SW 1271 (cell line): ENCODE measurements at places on chromosomes 3 and 15.

GRCh38 chr3:8824238-8824637, 54.8 kb upstream of the OXTR start:
- no peak for DNase-seq

- DNase-seq: no peak
These were observed 24.8 kb downstream of the LINGO1 start for GRCh38 chr15:77607894-77608261.

GRCh38 chr3:40254891-40255290, 54.6 kb upstream of the EIF1B start:
- DNase-seq: no peak

DNA sequence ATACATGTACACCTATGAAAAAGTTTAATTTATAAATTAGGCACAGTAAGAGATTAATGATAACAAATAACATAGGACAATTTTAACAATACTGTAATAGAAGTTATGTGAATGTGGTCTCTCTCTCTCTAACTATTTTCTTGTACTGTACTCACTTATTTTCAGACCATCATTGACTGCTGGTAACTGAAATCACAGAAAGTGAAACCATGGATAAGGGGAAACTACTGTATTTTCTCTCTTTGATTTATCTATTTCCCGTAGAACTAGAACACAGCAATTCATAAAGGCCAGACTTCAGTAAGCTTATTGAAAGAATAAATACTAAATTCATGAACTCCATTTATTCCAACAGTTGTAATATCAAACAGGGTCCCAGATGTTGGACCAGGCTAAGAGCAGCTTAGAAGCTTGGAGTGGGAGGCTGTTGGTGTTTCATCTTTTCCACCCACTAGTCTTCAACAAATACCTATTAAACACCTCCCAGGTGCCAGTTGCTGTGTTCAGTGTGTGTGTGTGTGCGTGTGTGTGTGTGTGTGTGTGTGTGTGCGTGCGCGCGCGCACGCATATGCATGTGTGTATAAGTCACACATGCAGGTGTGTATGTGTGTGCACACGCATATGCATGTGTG, 235.4 kb downstream of the FOXP1 start:
- DNase-seq: no peak

GRCh38 chr3:175222356-175222755, 363.2 kb downstream of the NAALADL2 start:
- DNase-seq: no peak

DNA sequence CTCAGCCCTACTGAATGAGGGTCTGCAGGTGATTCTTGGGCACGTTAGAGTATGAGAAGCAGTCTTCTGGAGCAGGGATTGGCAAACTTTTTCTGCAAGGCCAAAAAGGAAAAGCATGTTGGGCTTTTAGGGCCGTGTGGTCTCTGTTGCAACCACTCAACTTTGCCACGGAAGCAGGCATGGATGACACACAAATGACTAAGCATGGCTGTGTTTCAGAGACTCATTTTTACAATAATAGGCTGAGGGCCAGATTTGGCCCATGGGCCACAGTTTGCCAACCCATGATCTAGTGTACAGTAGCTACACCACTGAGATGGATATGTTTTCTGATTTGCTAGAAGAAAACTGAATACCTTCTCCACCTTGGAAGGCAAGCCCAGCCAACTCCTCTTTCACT, 66.1 kb upstream of the PRICKLE2 start:
- DNase-seq: no peak

GRCh38 chr3:144663456-144664436, 692.1 kb downstream of the DIPK2A start:
- no peak for DNase-seq

DNA sequence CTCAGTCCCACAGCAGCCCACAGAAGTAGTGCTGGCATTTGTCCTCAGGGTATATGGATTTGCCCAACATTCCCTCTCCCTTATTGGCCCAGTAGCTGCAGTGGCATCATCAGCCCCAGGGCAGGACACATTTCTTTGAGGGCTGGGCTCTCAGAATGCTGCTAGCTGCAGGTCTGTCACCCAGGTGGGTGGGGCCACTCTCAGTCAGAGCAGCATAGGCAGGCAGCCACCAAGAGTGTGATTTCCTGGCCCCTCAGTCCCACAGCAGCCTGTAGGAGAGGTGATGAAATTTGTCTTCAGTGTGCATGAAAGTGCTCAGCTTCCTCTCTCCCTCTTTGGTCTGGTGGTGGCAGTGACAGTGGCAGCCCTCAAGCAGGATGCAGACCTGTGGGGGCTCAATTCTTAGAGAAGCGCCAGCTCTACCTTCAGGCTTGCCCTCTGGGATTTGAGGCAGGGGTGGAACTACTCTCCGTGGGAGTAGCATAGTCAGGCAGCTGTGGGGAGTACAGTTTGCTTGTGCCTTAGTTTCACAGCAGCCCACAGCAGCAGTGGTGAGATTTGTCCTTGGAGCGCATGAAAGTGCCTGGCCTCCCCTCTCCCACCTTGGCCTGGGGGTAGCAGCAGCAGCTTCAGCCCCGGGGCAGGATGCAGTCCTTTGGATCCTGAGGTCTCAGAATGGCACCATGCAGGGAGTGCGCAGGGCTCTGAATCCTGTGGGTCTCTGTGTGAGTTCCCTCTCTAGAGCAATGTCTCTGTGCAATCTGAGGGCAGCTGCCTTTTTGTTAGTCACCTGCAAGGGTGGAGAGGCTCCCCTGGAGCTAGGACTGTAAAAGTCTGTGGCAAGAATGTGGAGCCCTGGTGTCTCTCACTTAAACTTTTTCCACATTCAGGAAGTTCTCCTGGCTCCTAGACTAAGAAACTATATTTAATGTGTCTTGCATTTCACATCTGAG, 1229.1 kb downstream of the ROBO2 start:
- DNase-seq: no peak

DNA sequence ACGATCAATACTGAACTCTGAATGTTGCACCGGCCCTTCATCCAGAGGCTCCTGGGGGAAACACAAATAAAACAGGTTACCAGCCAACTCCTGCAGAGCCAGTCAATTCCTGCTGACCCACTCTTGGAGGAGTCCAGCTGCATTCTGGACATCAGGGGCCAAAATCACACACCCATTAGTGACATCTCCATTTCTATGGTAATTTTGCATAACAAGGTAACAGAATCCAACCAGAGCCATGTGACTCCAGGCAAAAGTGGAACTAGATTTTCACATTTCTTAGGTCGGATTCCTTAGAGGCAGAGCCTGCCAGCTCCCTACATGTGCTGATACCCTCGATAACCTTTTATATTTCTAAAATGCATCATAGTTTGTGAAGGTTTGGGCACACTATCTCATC, 119.2 kb upstream of the CTNNB1 start:
- DNase-seq: no peak

DNA sequence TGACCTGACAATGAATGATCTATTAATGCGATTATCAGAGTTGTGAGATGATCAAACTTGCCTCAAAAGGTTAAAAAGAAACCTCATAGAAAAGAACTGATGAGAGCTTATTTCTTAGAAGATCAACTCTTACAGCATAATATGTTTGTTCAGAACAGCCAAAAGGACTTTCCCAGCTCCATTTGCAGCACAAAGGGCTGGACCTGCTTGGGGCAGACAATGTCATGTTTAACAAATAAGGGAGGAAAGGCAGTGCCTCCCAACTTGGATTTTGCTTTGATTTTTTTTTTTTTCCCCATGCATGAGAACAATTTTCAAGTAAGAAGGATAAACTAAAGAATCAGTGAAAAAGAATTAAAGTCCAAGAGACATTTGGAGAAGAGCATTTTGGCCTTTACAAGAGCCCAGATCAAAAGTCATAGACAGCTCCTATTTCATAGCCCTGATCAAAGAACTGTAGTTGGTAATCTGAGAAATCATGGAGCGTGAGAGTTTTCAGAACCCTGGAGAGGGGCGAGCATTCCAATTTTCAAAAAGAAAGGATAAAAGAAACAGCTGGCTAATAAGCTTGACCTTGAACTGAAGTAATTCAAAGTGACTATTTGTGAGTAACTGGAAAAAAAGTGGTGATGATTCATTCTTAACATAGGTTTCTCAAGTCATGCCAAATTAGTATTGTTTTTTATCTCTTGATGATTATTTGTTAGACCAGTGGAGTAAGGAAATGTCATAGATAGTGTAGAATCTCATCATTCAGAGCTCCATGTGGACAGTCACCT, 136.0 kb upstream of the CFAP20DC start:
- DNase-seq: no peak

DNA sequence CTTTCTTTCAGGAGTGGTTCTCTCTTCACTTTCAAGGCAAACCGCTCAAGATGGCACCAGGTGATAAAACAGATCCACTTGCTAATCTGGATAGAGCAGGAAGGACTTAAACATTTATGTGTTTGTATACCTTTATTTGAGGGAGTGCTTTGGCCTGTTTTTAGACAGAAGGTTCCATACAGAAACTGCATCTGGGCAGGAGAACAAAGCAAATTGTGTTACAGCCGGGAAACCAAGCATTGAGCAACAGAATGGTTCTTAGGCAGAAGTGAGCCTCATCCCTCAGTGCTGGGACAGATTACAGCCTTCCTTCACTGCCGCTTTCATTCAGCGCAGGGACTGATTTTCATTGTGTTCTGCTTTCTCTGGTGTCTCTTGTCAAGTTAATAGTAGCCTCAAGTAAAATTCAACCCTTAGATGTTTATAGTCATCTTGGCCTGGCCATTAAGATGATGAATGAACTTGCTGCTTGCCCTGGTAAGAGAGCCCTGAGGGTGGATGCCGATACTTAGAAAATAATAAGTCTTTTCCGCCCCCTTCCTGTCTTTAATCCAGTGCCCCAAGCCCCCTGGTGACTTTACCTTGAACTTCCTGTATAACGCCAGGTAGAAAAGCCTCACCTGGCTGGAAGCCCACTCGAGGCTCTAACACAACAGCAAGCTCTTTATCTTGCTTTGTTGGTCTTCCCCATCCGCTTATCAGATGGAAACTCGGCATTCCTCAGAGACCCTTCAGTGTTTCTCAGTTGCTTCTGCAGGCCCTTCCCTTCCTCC, 168.0 kb upstream of the CTDSPL start:
- DNase-seq: no peak

DNA sequence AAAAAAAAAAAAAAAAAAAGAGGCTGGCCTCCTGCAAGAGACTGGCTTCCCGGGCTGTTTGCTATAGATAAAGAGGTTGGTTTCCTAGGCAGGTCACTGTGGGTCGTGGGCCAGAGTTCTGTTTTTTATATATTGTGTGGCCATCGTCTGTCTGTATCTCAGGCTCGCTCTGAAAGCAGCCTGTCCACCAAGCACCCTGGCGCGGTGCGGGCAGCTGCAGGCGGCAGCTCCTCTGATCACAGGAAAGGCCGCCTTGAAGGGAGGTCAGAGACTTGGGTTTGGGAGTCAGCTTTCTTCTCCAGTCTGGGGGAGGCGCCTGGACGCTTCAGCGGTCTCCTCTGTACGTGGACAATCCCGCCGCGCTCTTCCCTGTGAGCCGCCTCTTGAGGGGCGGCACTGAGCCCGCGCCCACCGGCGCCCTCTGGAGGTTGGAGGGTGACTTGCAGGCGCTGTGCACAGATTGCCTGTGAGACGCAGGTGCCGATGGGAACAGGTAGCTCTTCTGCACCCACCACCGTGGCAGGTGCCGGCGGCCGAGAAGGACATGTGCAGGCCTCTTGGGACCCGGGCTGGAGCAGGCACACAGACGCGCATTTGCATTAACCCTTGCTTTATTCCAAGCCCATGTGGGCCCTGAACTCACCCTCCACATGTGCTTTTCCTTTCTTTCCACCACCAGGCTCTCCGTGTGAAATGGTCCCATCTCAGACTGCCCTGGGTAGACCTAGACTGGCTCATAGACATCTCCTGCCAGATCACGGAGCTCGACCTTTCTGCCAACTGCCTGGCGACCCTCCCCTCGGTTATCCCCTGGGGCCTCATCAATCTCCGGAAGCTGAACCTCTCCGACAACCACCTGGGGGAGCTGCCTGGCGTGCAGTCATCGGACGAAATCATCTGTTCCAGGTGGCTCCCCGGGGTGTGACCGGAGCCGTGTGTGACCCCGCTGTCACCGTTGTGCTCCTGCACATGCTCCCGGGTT, 89.3 kb downstream of the LRRK1 start:
- peak; percentile 91 for DNase-seq

DNA sequence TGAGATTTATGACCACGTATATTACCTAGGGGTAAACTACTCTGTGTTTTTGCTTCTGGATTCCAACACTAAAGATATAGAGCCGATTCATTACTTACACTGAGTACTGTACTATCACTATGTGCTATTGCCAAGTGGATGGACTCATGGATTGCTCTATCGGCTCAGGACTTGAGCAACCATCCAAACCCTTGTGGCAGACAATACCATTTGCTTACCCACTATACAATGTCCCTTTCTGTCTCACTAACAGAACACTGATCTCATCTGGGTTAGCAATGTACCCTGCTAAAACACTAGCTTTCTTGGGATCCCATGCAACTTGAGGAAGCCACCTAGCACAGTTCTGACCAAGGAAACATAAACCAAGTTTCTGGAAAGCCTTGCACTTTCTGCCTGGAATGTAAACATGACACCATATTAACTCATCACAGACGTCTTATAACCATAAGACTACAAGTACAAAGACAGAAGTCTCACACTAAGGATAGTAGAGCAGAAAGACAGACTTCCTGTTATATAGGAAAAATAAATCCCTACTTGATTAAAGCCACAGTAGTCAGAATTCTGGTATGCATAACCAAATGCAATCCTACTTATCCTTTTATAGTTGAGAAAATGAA, 38.6 kb downstream of the HACD2 start:
- DNase-seq: no peak

DNA sequence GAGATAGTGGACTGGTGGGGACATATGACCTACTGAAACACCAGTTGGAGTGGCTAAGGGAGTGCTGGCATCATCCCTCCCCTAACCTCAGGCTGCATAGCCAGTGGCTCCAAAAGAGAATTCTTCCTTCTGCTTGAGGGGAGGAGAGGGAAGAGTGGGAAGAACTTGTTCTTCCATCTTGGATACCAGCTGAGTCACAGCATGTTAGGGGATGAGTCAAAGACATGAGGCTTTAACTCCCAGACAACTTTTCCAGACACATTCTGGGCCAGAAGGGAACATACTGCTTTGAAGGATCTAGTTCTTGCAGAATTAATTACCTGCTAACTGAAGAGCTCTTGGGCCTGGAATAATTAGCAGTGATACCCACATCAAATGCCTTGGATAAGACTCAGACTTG, 36.8 kb upstream of the PEX5L start:
- DNase-seq: no peak

GRCh38 chr3:161413127-161413854, 42.0 kb upstream of the SPTSSB start:
- DNase-seq: no peak

GRCh38 chr3:69735893-69736292, 3.4 kb upstream of the MITF start:
- no peak for DNase-seq

DNA sequence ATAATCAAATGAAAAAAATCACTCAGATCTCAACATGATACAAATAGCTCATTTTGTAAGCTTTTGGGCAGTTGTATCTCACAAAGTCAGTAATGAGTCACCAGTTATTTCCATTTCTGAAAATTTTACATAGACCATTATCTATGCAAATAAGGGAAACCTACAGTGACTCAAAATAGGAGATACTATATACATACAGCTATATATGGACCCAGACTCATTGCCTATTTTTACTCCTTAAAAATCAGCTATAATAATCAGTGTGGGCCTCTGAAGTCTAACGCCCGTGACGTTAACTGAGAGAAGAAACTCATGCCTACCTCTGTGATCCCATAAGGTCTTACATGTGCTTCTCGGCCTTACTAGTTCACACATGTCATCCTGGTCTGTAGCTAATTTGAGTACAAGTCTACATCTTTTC, 31.6 kb downstream of the LRIG1 start:
- no peak for DNase-seq
